ENCODE measurements at places on chromosomes 7 and 10.
A peak's percentile ranks its signal among the peaks of the same experiment; 100 is the strongest.

- no peak for DNase-seq
These were observed 65.5 kb downstream of the CYCS start for GRCh38 chr7:25059576-25059975.

- no peak for DNase-seq
These were observed 408.2 kb upstream of the CELF2 start for GRCh38 chr10:10609379-10609955.

DNA sequence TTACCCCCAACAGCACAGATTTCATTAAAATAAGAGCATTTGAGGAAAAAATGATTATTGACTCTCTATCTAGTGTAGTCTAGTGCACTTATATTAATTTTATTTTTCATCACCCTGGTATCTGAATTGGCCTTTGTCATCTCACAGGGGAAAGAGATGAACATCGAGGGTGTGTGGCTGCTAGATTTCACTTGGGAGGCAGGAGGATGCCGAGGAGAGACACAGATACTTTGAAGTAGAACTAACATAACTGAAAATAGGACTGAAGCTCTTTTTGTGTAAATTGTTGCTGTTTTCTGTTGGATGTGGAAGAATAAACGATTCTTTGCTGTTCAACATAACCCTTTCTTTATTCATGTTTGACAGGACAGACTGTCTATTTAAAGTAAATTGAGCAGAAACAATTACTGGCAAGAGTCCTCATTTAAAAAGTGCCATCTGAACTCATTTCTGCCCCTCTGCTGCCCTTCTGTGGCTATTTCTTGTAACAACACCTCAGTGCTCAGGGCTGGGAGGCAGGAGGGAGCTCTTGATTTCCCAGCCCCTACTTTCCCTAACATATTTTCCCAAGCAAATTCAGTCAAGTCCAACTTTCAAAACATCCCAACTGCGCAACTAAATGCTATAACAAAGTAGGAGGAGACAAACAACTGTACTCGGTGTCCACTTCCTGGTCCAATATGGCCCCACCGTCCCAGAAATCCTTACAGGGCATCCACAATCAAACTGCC, 15.6 kb downstream of the LYZL1 start:
- DNase-seq, result peak; percentile 87

GRCh38 chr7:132430861-132431822, 145.1 kb downstream of the PLXNA4 start:
- DNase-seq, result peak; percentile 87

- DNase-seq, result no peak
These were observed 3.1 kb upstream of the AIFM2 start for GRCh38 chr10:70135684-70136083.
